ENCODE measurements at places on chromosomes 2 and 18. TPM values are rescaled to one million over a fixed set of nuclear protein-coding genes. Genes with fewer than 3 reads are reported as not detected.

The GPR155 gene
- 1.4 TPM for total RNA-seq

The ARHGAP15 gene
- not detected for total RNA-seq

The ID2 gene
- 17.3 TPM for total RNA-seq

The APOB gene
- 0.10 TPM for total RNA-seq

The CXCR4 gene
- total RNA-seq: 311 TPM

Measured in vein endothelial cell (primary cell).